ENCODE measurements at places on chromosomes 5 and 9.

DNA sequence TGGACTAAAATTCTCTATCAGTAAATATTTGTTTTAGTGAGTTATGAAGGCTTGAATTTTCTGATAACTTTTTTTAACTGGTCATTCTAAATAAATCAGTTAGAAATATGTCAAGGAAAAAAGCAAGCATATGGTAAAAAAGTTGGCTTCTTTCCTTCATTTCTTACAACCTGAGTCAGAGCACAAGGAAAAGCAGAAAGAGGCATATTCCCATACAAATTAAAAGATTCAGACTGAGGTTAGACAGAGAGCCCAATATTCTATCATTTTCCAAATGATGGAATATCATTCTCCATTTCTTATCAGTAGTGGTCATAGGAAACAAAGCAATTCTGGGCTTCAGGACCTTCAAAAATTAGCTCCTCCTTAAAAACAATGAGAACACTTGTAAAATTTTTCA, 732.1 kb downstream of the MAT2B start:
- DNase-seq: no peak

DNA sequence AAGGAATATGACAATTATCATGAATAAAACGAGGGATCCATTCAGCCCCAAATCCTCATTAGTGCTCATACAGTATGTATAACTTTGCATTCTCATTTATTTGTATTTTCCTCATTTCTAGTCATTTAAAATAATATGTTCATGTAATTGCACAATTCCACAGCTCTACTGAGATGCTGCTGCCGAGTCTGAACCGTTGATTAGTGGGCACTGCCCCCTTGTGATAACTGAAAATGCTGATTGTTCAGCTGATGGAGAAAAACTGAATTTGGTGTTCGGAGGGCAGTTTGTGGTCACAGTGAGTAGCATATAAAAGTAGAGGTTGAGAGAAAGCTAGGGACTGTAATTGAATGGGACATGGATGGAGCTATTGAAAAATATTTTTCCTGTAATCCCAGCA, 12.2 kb upstream of the GPR151 start:
- no peak for DNase-seq

GRCh38 chr9:19732441-19732951, 56.3 kb downstream of the SLC24A2 start:
- no peak for DNase-seq

GRCh38 chr9:137077758-137078693, 709 bp downstream of the UAP1L1 start:
- DNase-seq: no peak

DNA sequence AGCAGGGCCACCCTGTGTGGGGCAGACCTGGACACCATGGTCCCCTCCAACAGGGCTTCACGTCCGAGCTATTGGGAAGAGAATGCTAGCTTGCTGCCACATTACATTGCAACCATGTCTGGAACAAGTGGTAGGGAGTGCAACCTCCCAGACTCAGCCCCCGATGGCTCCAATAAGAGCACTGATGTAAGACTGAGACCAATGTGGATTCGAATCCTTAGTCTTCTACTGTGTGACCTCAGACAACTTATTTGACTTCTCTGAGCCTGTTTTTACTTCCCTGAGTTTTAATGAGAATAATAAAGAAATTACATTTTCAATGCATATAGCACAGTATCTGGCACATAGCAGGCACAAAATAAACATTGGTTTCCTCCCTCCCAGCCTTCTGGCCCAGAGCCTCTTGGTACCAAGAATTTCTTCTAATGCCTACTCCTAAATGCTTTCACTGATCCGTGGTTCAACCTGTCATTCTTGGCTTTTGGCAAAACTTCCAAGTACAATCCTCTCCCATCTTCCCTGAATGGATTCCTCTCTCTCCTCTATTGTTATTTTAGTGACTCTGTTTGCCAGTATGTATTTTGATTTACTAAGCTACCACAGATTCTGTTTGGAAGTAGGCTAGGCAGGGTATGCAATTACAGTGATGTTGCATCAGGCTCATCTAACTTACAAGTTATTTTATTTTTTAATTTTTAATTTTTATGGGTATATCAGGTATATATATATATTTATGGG, 34.6 kb upstream of the COL15A1 start:
- DNase-seq: no peak

DNA sequence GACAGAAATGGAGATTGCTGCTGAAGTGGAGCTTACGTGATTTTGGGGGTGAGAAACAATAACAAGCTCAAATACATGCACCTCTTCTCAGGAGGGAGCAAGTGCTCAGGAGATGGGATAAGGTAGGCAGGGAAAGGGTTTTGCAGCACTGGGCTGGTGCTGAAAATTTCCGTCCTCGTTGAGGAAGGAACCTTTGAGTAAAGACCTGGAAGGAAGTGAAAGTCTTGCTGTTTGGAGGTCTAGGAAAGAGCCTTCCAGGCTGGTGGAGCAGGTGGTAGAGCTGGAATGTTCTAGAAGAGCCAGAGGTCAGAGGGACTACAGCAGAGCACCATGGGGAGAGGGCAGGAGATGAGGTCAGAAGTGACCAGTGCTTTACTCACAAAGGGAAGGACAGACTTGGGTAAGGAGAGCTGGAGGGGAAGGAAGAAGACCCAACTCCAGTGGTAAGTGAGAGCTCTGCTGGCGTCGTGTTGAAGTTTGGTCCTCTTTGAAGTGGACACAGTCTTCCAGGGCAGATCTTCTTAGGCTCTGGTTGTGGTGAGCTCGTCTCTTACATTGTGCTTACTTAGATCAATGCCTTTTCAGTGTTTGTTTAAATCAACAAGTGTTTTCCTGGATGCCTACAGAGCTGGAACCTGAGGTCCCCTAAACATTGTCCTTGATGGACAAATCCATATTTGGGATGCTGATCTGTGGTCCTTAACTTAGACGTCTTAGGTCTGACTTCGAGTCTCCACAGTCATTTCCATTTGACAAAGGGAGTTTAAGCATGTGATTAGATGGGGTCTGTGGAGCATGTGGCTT, 21.0 kb downstream of the ANKRD33B start:
- no peak for DNase-seq

- no peak for DNase-seq
Observed at GRCh38 chr5:111703662-111704061, 53.3 kb downstream of the NREP start.

DNA sequence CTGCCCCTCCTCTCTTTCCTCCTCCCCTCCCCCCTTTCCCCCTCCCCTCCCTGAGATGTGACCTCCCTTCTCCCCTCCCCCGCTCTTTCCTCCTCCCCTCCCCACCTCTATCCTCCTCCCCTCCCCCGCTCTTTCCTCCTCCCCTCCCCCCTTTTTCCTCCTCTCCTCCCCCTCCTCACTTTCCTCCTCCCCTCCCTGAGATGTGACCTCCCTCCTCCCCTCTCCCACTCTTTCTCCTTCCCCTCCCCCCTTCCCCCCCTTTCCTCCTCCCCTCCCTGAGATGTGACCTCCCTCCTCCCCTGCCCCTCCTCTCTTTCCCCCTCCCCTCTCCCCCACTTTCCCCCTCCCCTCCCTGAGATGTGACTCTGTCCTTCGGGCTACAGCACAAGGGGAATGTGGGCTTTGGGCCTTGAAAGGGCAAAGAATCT, 169.8 kb downstream of the COL23A1 start:
- DNase-seq: no peak

DNA sequence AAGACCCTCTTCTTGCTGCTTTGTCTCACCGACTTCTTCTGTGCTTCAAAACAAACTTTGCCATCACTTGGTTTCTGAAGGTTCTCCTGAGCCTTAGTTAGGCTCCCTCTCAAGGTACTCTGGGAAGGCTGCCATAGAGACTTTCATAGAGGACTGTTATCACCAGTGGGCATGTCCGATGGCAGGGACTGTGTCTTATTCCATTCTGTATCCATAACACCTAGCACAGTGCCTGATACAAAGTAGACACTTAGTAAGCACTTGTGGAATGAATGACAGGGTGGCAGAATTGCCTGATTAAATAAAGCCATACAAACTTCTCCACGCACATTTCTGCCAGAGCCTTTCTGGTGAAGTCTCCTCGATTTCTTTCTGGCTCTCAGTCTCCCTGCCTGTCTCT, 32.7 kb downstream of the AGXT2 start:
- no peak for DNase-seq

DNA sequence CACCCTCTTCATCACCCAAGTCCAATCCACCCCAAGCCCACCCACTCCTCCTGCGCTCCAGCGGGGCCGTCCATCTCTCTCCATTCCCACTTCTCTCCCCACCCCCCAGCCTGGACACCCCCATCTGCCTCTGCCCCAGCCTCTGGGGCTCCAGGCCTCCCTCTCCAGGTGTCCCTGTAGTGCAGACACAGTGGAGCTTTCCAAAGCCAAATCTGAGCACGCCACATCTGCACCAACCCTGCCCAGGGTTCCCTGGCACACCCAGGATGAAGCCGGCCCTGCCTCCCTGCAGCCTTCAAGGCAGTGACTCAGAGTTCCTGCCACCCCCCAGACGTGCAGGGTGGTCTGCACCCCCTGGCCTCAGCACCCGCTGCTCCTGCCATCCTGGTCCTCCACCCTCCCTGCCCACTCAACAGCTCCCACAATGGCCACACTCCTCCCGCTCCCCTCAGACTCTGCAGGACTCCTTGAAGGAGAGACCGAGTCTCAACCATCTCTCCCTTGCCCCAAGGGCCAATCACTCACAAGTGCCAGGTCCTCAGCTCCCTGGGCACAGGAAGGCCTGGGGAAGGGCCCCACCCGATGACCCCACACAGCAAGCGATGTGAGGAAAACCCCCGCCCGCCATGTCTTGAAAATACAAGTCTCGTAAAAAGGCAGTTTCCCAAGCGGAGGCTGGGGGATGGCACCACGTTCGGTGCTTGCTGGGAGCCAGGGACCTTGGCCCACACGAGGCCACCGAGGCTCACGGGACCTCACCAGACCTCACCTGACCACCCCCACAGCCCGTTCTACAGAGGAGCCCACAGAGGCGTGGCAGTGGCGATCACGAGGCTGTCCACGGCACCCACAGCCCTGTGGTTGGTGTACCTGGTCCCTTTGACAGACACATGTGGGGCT, 22.2 kb downstream of the VAV2 start:
- no peak for DNase-seq

- DNase-seq: no peak
Observed at GRCh38 chr9:76531231-76531780, 72.3 kb downstream of the GCNT1 start.

GRCh38 chr9:23826120-23826629, at the start of gene ELAVL2:
Gene ELAVL2, minus strand, starts transcription at chr9:23826240. Its CDS starts 64,006 bp downstream, at chr9:23762234.
- DNase-seq: no peak

DNA sequence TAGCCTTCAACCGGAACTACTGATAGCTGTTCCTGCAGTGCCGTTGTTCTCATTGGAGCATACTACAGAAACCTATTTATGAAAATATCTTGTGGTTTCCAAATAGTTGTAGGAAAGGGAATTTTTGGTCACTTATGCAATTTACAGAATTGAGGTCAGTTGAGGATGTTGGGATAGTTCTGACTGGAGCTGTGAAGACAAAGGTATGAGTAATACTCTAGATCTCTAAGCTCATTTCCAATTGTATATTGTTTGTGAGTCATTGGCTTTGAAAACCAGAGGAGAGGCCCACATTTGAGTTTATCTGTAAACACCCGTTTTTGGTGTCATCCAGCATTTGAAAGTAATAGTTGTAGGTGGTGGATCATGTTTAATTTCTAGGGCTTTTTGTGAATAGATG, 561.3 kb upstream of the WWC1 start:
- no peak for DNase-seq

- DNase-seq: no peak
Observed at GRCh38 chr5:72369711-72370110, 49.5 kb downstream of the PTCD2 start.

- DNase-seq: no peak
Observed at GRCh38 chr5:11459716-11460115, 444.5 kb downstream of the CTNND2 start.

DNA sequence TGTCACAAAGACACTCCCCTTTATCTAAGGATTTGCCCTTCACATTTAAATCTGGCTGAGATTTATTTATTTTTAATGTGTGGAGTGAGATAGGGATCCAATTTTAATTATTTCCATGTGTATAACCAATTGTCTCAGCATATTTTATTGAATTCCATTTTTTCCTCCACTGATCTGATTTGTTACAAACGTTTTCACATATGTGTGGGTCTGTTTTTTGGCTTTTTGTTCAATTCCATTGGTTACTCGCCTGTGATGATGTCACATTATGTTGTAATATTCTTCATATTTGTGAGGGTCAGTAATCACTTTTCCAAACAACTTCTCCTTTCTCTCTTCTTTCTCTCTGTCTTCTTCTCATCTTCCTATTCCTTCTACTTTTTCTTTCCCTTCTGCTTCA, 278.3 kb upstream of the RFX3 start:
- no peak for DNase-seq

DNA sequence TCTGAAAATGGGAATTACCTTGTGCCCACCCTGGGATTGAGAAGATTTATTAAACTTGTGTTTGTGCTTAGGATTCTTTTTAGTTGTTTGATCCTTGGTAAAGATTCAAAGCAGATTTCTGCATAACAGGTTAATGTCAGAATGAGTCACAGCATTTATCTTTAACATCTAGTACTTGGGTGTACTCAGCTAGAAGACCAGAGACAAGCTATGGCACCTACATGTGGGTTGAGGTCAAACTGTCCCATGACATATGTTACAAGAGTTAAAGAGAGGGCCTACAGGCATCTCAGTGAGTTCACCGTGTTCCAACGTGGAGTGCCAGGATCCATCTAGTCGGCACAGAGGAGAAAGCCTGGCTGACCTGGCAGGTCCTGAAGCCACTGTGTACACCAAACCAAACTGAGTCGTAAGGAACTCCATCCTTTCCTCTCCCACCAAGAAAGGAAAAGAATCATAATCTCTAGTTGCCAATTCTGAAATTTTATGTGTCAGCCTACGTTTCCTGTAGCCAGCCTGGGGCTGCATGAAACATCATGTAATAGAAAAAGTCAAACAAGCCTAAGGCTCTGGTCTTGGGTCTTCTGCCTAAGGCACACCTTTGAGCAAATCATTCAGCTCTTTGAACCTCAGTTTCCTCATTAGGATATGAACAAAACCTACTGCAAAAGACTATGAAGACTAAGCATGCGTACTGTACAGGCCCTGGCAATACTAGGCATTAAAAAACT, 73.7 kb downstream of the RCL1 start:
- no peak for DNase-seq

- DNase-seq: no peak
Observed at GRCh38 chr9:118630079-118630478, 739.2 kb downstream of the BRINP1 start.

DNA sequence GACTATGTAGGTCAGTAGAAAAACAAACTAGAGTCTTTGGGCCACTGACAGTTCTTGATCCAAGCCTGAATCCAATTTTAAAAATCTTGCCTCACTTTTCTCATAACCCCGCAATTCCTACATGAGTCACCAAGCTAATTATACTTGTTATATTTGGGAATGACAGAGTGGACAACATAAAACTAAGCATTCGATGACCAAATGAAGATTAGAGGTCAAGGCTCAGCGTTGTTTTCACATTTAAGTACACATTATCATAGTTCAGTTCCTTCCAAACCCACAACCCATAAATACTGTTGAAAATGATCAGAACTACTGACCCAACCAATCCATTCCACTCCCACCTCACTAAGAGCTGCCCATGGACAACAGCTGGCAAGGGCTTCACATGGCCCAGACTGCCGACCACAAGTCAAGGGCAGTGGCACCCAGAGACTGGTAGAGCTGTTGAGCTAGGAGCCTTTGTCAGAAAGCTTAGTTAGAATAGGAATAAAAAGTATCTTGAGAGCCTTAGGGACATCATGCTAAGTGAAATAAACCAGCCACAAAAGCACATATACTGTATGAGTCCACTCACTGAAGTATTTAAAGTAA, 64.2 kb downstream of the MYO10 start:
- no peak for DNase-seq
